ENCODE measurements at places on chromosomes 5 and 9. TPM values are rescaled to one million over a fixed set of nuclear protein-coding genes. Genes with fewer than 3 reads are reported as not detected.

FAM13B gene
- 36.3 TPM for total RNA-seq

PLCXD3 gene
- total RNA-seq, result 2.5 TPM

GLDC gene
- total RNA-seq, result not detected

PRDM9 gene
- not detected for total RNA-seq

OR13C2 gene
- not detected for total RNA-seq

LCN15 gene
- total RNA-seq, result not detected

PLEKHG4B gene
- 0.60 TPM for total RNA-seq

NAA35 gene
- 13.3 TPM for total RNA-seq

C9 gene
- total RNA-seq, result 0.12 TPM

ACOT12 gene
- total RNA-seq, result not detected

CCDC183 gene
- total RNA-seq, result 2.2 TPM

ASB6 gene
- total RNA-seq, result 15.1 TPM

NOP16 gene
- total RNA-seq, result 33.0 TPM

GABRA1 gene
- not detected for total RNA-seq

LCN12 gene
- 0.46 TPM for total RNA-seq

DNA sequence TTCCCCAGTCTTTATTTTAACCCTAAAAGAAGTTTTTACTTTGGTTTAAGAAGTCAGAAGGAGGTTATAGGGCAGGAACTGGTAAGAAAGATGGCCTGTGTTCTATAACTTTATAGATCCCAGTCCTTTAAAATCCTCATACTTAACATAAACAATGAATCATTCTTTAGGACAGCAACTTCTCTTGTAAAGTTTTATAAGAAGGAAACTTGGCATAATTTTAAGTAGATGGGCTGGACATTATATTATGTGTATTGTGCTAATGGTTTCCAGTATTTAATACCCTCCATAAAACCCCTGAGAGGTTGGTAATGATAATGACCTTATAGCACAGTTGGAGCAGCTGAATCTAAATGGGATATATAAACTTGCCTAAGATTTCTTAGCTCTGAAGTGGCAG lies 247.2 kb downstream of the FAM170A start:
- no peak for DNase-seq

DNA sequence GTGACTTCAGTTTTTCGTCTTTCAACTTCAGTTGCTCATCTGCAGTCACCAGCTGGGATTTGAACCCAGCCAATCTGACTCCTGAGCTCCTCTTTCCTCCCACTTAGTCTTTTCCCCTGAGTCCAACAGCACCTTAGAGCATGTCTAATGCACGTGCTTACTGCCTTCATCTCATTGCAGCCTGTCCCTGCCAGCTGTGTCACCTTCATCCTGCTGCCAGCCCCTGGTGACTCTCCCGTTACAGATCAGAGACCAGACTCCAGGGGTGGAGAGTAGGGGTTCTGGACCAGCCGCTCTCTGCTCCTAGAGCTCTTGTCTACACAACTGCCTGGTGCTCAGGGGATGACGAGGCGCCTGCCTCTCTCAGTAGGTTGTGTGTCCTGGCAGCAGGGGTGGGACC lies 132.9 kb upstream of the LMX1B start:
- no peak for DNase-seq

DNA sequence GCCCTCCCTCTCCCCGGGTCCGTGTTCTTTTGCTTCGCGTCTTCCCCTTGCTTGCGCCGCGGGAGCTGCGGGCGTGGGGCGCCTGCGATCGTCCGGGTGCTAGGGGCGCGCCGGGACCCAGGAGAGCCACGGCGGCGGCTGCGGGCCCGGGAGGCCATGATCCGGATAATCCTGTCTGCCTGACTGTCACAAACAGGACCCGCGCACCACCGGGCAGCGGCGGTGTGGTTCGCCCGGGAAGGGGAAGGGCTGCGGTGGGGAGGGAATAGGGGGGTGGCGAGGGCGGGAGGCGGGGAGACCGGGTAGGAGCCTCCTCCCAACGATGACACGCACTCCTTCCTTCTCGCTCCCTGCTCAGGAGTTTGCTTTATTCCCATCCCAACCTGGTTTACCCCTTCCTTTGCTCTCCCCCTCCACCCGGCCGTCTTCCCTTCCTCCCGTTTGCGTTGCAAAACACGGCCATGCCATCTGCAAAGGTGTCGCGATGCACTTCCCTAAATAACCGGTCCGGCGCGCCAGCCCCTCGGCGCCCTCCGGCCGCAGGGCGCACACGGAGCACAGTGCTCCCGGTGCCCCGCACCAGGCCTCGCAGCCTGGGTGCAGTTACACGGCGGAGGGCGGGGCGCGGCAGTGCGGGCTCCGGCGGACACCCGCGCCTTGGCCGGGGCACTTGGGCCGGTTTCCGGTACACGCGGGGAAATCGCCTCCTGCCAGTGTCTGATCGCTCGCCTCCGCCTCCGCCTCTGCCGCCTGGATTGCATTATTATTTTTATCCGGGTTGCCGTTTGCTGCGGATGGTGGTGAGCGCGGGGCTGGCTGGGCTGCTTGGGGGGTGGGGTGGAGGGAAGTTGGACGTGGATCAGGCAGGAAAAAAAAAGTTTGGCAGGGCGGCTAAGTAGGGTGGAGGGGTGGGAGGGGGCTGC lies 1.5 kb downstream of the SMARCA2 start:
- peak; percentile 28 for DNase-seq

DNA sequence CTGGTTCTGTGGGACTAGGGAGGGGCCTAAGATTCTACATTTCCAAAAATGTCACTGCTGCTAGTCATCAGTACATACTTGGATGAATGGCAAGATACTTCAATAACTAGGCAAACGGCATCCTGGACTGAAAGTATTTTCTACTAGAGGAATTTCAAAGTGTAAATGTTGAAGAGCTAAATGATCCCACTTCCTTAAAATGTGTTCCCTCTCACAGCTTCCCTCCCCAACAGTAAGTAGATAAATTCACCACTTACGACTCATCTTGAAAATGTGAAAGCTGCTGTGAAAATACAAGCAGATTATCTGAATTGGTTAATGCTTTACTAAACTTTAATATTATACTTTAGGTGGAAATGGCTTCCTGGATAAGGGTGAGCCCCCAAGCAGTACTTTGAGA lies 1571.5 kb upstream of the WWC1 start:
- no peak for DNase-seq

DNA sequence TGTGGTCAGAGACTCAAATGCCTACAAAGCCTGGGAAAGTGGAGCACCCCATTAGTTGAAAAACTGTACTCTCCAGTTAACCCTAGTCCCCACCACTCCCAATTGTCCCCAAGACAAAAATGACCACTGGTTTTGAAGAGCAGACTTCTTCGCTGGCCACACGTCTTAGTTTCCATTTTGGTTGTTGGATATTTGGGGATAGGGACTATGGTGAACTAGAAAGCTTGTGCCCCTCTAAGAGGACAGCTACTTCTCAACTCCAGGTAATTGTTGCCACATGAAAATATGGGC lies 109.4 kb upstream of the SPRY4 start:
- DNase-seq, result no peak

- no peak for DNase-seq
Measured at GRCh38 chr5:7515284-7515914, 119.5 kb downstream of the ADCY2 start.

DNA sequence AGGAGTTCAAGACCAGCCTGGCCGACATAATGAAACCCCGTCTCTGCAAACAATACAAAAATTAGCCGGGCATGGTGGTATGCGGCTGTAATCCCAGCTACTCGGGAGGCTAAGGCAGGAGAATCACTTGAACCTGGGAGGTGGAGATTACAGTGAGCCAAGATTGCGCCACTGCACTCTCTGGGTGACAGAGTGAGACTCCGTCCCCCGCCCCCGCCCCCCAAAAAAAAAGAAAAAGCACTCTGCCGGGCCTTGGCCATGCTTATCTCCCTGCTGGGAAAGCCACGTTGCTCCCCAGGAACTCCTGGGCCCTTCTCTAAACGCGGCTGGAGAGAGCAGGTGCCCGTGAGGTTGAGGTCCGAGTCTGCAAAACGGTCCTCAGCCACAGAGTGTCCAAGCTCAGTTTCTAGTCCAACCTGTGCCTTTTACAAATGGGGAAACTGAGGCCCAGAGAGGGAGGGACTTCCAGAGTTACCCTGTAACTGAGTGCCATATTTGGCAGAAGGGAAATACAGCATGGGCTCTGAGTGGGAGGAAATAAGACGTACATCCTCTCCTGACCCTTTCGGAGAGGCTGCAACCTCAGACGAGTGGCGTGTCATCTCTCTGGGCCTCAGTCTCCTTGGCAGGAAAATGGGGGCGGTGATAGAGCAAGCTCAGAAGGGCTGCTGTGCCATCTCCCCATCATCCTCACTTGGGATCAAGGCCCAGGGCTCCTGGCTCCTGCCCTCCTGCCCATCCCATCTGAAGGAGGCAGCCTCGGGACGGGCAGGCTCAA lies 6.6 kb upstream of the PHYHD1 start:
- no peak for DNase-seq

- DNase-seq, result no peak
Measured at GRCh38 chr5:118919016-118919415, 69.3 kb downstream of the DTWD2 start.

GRCh38 chr9:6897898-6898302 lies 140.1 kb downstream of the KDM4C start:
- no peak for DNase-seq

- no peak for DNase-seq
Measured at GRCh38 chr5:179806250-179807048, at the start of gene MGAT4B. Gene MGAT4B (minus strand): TSS chr5:179806866. CDS start chr5:179806583, 283 bp downstream.

DNA sequence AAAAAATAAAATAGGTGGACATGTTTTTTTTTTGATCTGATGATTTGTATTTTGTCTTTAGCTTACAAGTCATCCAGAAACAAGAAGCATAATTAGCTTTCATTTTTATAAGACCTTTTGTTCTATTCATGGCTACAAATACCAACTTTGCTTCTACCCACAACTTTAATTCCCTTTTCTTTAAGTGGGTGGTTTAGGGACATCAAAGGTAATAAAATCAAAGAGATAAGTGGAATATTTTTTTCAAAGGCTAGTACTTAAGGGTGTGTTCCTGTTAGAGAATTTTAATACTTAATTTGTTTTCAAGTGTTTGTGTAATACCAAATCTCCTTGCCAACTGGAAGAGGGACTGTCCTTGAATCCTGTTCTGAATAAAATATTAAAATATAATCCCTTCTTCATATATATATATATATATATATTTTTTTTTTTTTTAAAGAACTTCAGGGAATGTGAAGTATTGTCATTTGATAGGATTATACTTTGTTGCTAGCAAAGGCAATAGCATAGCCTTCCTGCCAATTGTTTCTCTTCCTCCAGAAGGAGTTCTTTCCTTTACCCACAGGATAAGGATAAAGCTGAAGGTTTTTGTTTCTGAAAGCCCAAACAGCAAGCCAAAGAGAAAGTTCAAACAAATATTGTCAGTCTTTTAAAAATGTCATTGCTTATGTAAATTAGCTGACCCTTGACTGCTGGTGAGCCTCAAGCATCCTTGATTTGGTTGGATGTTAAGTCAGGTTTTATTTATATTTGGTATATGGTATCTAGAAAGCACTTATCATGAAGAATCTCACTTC lies 108.9 kb downstream of the PAM start:
- no peak for DNase-seq

- DNase-seq, result no peak
Measured at GRCh38 chr5:54705994-54706653, 188.6 kb downstream of the SNX18 start.

DNA sequence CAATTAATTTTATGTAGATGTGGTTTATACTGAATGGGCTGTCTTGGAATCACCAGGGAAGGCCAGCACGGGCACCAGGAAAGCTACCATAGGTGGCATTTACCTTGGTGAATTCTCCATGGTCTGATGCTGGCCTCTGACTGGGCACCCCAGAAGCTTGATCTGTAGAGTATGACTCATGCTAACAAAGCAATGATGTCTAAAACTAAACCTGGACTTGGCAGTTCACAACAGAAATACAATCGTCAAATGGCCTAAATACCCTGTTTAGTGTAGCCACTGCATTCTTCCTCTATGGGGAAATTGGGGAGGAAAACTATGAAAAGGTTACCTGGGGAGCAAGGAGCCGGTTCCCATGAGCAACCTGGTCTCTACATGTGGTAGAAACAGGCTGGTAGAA lies 98.0 kb downstream of the ATPSCKMT start:
- DNase-seq, result no peak

DNA sequence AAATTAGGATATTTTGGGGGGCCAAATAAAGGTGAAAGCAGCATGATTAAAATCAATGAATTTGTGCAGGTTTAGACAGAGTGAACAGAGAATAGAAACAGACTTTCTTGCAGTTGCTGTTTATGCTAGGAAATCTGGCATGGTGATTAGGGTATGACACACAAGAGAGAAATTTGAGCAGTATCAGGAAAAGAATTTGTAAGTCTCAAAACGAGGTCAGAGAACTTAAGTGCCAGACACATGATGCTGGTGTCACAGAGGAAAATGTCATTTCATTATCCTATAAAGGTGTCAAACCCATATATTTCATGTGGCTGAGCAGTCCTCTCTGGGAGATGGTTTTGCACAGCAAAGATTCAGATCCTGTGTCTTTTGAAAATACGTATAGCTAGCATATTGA lies 15.7 kb downstream of the LVRN start:
- DNase-seq, result no peak

GRCh38 chr9:107404161-107404560 lies 85.4 kb downstream of the KLF4 start:
- DNase-seq, result no peak

- DNase-seq, result peak; percentile 16
Measured at GRCh38 chr5:1516615-1517601, 6.9 kb downstream of the LPCAT1 start.
